ENCODE measurements at places on chromosomes 3 and 15. TPM values are rescaled to one million over a fixed set of nuclear protein-coding genes. Genes with fewer than 3 reads are reported as not detected.

Gene VPS13C
- total RNA-seq, result 15.8 TPM

Gene TICRR
- 0.89 TPM for total RNA-seq

Gene CCR2
- total RNA-seq, result not detected

Gene GRAMD2A
- 1.1 TPM for total RNA-seq

Gene FANCD2OS
- total RNA-seq, result not detected

Gene CHST13
- total RNA-seq, result 0.63 TPM

Gene GOLGA8G
- not detected for total RNA-seq

Gene GRK7
- total RNA-seq, result not detected

Gene FSIP1
- 0.16 TPM for total RNA-seq

Gene SPTBN5
- under 0.01 TPM for total RNA-seq

Gene ATP13A5
- total RNA-seq, result not detected

Gene CLDN16
- total RNA-seq, result 0.16 TPM

Gene CHRFAM7A
- total RNA-seq, result 3.0 TPM

Gene MUC4
- 0.25 TPM for total RNA-seq

Gene PPARG
- 18.3 TPM for total RNA-seq

Gene C2CD4B
- total RNA-seq, result not detected

Gene SHC4
- 1.3 TPM for total RNA-seq

Gene PCSK6
- 0.13 TPM for total RNA-seq

Gene CAMP
- not detected for total RNA-seq

Gene ALPK3
- total RNA-seq, result 15.3 TPM

Gene PRSS50
- 0.16 TPM for total RNA-seq

Gene ROBO1
- total RNA-seq, result 63.5 TPM

Gene CTXN2
- not detected for total RNA-seq

Gene GOLGA6L25
- not detected for total RNA-seq

Gene SLC28A1
- total RNA-seq, result not detected

Gene RAB6B
- 3.3 TPM for total RNA-seq

Gene DAZL
- total RNA-seq, result not detected

Gene MCTP2
- 4.4 TPM for total RNA-seq

Gene FURIN
- total RNA-seq, result 143 TPM

Gene GOLGA8R
- total RNA-seq, result 0.89 TPM

Gene GNAT1
- total RNA-seq, result not detected
